ENCODE measurements at places on chromosomes 3 and 15.

DNA sequence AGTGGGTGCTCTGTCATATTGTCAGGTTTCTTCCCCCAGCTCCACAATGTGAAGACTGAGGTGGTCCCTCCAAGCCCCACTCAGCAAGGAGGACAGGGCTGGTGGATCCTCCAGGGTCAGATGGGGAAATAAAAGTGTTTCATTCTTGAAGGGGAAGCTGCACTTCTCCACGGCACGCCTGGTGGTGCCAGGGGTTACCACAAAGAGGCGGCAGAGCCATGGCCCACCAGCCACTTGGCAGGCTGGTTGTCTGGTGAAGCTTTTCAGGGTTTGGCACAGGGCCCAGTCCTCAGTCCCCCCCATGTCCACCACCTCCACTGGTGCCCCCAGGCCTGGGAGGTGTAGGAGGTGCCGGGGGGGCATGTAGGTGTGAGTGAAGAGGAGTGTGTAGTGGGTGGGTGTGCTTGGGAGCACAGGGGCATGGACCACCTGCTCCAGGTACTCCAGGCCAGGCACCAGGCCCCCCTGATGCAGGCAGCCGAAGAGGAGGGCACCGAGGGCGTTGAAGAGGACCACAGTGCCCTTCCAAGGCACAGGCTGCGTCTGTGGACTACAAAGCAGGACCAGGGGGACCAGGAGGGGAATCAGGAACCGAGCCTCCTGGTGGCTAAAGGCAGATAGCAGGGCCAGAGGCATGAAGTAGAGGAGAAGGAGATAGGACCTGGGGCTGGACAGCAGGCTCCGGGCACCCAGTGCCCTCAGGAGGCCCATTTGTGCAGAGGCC, 5.0 kb upstream of the NCBP2 start:
- DNase-seq, result no peak

- no peak for DNase-seq
Observed at GRCh38 chr3:131402391-131403039, 20.9 kb downstream of the NUDT16 start.

- DNase-seq, result no peak
Observed at GRCh38 chr3:67976663-67977062, 322.3 kb upstream of the SUCLG2 start.

GRCh38 chr3:172061724-172062184, 22.4 kb downstream of the FNDC3B start:
- DNase-seq, result no peak

DNA sequence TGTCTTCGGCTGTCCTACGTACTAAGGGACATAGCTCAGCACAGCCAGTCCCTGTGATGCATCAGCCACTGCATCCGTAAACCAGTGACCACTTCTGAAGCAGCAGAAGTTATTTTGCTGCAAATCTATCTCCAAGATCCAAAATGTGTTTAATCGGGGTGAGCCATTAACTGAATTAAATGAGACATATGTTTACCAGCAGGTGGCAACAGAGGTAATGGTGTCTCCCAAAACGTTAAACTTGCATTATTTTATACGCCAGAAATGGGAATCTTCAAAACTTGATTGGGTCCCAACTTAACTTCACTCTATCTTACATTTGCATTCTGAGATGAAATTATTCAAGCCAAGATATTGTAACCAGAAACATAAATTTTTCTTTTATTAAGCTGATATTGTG, 75.3 kb upstream of the BOC start:
- DNase-seq, result no peak

GRCh38 chr15:64249406-64249805, 86.6 kb upstream of the PPIB start:
- DNase-seq, result no peak

DNA sequence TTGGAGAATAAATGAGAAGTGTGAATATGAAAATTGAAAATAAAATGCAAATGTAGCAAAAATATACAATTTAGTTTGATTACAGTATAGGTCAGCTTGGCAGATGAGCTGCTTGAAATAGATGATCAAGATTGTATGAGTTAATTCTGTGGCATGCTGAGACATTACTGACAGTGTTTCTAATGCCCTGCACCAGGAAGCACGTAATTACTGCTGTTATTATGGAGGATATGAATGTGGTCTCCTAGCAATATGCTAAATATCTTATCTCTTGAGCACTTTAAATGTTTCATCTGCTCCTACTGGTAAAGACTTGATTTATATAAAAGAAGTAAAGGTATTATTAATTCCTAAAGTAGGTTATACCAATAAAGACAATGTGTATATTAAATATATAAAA, 1015.5 kb downstream of the PLOD2 start:
- DNase-seq, result peak; percentile 81

- DNase-seq, result no peak
Observed at GRCh38 chr3:147962408-147963164, 553.4 kb downstream of the ZIC1 start.

GRCh38 chr15:58551764-58552504, 120.1 kb downstream of the LIPC start:
- no peak for DNase-seq

DNA sequence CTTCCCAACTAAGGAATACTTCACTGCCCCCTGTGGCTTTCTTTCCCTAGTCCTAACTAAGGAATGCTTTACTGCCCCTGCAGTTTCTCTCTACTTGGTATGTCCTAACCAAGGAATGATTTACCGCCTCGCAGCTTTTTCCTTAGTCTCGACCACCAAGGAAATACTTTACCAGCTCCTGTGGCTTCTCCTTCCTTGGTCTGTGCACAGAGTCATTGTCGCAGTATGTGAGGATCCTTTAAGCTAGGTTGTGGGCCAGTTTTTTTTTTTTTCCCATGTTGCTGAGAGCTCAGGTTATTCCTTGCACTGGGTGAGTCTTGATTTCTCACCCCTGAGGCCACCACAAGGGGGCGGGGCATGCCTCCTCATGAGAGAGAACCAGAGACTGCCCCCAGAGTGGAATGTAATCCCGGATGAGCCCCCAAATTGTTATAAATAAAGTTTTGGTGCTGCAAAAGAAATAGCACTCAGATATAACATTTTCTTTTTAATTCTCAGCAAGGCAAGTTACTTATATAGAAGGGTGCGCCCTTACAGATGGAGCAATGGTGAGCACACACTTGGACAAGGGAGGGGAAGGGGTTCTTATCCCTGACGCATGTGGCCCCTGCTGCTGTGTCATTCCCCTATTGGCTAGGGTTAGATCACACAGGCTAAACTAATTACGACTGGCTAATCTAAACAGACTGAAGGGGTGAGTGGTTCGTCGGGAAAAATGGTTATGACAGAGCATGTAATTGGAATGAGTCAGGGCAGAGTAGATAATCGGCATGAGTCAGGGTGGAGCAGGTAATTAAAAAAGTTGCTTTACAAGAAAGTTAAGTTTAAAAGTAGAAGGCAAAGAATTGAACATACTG, 27.0 kb downstream of the NDUFB4 start:
- no peak for DNase-seq

DNA sequence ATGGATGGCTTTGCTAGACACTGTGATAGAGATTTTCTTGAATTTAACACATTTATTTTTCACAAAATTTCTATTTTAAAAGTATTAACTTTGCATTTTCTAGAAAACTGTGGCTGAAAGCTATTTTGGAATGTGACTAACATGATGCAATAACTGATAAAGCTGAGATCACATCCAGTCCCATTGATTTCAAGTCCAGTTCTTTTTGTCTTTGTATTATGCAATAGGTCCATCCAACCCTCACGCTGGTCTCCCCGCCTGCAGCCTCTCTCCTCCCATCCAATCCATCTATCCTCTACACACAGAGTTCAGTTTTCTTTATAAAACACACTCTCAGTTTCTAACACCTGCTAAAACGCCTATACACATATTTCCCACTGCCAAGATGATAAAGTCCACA, 178.8 kb downstream of the CNTN3 start:
- DNase-seq, result no peak

- no peak for DNase-seq
Observed at GRCh38 chr15:89972085-89972484, 29.0 kb upstream of the ZNF710 start.

- DNase-seq, result peak; percentile 22
Observed at GRCh38 chr3:112519424-112520001, 20.2 kb upstream of the BTLA start.

DNA sequence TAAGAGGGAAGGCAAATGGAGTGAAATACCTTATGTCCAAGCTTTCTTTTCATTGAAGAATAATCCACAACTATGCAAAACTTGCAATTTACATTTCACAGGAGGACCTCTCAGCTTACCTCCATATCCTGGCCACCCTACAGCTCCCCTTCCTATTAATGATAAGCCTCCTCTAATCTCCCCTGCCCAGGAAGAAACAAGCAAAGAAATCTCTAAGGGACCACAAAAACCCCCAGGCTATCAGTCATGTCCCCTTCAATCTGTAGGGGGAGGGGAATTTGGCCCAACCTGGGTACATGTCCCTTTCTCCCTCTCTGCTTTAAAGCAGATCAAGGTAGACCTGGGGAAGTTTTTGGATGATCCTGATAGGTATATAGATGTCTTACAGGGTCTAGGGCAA, 11.0 kb upstream of the OSBPL11 start:
- DNase-seq, result no peak

DNA sequence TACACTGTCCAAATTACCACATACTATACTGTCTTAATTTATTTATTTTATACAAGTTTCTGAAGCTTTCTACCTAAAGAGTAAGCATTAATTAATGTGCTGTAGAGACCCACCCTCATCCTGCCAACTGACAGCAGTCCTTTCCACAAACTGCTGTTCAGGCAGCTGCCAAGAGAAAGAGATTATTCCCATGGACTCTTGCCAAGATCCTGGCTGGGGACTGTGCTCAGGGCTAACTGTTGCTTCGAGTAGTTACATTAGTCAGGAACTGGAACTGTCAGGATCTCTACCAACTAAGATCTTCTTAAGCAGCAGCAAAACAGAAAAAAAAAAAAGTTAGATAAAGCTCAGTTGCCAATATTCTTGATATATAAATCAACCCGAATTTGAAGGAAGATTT, 398.8 kb downstream of the MECOM start:
- DNase-seq, result no peak

GRCh38 chr3:190384309-190384756, 3.6 kb upstream of the CLDN16 start:
- no peak for DNase-seq

GRCh38 chr15:83208367-83208661, 691 bp upstream of the HDGFL3 start:
- DNase-seq, result no peak

DNA sequence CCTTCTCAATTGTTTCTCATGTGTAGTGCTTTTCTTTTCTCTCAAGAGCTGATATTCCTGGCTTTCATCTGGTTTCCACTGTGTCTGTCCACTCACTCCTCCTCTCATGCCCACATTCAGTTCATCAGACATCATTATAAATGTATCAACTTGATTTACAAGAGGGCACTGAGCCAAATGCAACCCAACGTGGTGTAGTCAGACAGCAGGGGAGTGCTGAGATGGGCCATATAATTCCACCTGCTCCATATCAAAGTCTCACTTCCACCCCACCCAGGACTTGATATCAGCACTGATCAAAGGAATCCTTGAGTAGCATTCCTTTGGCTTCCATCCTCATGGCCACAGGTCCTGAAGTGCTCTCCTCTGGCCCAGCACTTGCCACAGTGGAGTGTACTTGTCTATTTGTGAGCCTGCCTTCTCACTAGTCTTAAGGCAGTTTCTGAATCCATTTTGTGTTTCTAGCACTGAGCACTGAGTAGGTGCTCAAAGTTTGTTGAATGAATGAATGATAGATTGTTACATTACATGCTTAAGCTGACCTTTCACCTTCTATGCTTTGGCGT, 252.8 kb downstream of the CLSTN2 start:
- DNase-seq, result no peak

DNA sequence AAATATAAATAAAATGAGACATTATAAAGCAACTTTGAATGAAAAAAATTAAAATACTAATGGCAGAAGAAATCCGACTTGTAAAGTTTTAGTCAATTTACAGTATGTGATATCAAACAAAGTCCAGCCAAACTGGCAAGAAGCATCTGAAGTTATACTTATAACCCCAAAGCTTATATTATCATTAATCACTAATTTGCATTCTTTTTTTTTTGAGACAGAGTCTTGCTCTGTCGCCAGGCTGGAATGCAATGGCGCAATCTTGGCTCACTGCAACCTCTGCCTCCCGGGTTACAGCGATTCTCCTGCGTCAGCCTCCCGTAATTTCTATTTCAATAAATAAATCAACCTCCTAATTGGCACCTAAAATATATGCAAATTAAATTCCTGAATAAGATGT, 80.1 kb downstream of the AQR start:
- no peak for DNase-seq

- DNase-seq, result no peak
Observed at GRCh38 chr15:90625037-90625436, 92.1 kb upstream of the BLM start.

GRCh38 chr3:46724424-46724823, 6.8 kb upstream of the PRSS50 start:
- no peak for DNase-seq

- DNase-seq, result peak; percentile 60
Observed at GRCh38 chr3:72234391-72234790, 449.4 kb upstream of the PROK2 start.

GRCh38 chr15:56534728-56535127, 69.8 kb upstream of the MNS1 start:
- peak; percentile 74 for DNase-seq

- no peak for DNase-seq
Observed at GRCh38 chr3:13702286-13702685, 153.4 kb downstream of the FBLN2 start.

- no peak for DNase-seq
Observed at GRCh38 chr3:73576999-73577461, 47.7 kb downstream of the PDZRN3 start.

GRCh38 chr3:140602781-140603180, 75.1 kb upstream of the TRIM42 start:
- DNase-seq, result no peak

GRCh38 chr15:83129791-83130190, 22.3 kb downstream of the TM6SF1 start:
- no peak for DNase-seq

- no peak for DNase-seq
Observed at GRCh38 chr3:125129512-125129997, 73.8 kb upstream of the HEG1 start.

DNA sequence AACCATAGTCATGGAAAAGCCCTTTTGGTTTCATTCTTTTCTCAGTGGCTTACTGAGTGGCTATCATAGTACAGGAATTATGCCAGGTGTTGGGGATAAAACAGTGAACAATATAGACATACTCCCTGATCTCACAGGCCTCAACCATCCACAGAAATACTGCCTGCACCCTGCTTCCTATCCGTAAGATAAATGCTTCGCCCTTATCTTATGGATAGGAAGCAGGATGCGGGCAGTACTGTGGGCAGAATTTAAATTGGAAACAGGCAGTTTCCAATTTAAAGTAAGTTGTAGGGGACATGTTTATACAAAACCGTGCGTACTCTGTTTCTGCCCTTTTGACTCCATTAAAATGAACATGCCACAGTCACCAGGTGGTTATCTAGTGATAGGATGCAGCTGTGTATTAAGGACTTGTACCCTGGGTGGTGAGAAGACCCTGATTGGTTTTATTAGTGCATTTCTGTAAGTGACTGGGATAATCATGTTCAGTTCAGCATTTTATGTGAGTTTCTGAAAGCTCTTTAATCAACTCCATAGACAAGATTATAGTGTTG, 141.8 kb upstream of the BHLHE40 start:
- no peak for DNase-seq

- DNase-seq, result peak; percentile 67
Observed at GRCh38 chr3:100709842-100710260, 557 bp downstream of the TFG start.

Data from spinal cord (tissue), 10 donors.